ENCODE measurements at places on chromosomes 7 and 10. TPM values are rescaled to one million over a fixed set of nuclear protein-coding genes. Genes with fewer than 3 reads are reported as not detected.

The SPAM1 gene
- total RNA-seq = not detected

The SFMBT2 gene
- 0.57 TPM for total RNA-seq

DNA sequence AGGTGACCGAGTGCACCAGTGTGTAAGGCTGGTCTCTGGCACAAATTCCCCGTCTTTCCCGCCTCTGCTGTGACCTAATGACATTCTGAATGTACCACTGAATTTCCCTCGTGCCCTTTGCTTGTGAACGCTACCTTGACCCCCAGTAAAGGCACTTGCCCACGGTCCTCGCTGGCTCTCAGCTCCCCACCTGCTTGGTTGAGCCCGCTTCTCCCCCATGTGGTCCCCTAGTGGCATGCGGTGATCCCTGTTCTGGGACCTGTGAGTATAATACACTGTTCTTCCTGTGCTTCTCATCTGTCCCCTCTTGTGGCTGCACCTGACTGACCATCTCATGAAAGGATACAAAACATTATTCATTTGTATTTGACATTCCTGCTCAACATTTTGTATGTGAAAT is 495.7 kb downstream of the INHBA start:
- DNase-seq = no peak

GRCh38 chr7:52685333-52685732 is 350.1 kb upstream of the POM121L12 start:
- no peak for DNase-seq

DNA sequence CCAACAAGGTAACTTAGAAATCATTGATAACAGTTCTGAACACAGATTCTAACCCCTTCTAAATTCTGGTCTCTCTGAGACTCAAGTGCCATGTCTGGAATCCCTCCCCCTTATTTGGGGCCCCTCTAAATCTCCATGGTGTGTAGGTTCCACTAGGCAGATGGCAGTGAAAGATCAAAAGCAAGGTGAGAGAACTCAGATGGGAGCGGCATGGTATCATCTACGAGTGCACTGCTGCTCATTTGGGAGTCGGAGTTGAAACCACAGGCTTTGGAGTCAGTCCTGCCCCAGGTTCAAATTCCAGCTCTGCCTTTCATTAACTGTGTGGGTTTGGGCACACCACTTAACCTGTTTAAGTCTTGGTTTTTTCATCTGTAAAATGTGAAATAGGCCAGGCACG is 72.6 kb downstream of the MTURN start:
- DNase-seq = no peak

DNA sequence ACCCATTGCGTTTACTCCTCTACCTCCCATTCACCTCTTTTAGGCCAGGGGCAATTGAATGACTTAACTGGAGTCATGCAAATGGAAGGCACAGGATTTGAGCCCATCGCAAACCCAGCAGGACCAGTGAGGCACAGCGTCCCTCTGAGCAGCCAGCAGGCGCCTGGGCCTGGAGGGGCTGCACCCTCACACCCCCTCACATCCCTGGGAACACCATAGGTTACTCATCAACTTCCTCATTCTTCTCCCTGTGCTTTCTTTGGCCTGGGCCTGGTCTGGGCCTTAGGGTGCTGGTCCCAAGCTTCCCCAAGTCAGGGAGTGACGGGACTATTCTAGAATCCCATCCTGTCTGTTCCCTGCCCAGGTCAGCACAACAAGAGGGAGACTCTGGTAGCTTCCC is 169.4 kb upstream of the EEPD1 start:
- DNase-seq = no peak

Measured in A172 (cell line).